Skeletal muscle tissue (tissue), 5 donors: ENCODE measurements at places on chromosomes 4 and X. TPM values are rescaled to one million over a fixed set of nuclear protein-coding genes. Genes with fewer than 3 reads are reported as not detected.

STARD8 gene
- total RNA-seq, result 8.9 TPM

PRRG3 gene
- 9.4 TPM for total RNA-seq

ASB9 gene
- 3.7 TPM for total RNA-seq

CDKL2 gene
- total RNA-seq, result not detected

ZAR1 gene
- not detected for total RNA-seq

POLN gene
- 4.2 TPM for total RNA-seq

RNF175 gene
- not detected for total RNA-seq
